ENCODE measurements at places on chromosomes 16 and 17. TPM values are rescaled to one million over a fixed set of nuclear protein-coding genes. Genes with fewer than 3 reads are reported as not detected.

DNA sequence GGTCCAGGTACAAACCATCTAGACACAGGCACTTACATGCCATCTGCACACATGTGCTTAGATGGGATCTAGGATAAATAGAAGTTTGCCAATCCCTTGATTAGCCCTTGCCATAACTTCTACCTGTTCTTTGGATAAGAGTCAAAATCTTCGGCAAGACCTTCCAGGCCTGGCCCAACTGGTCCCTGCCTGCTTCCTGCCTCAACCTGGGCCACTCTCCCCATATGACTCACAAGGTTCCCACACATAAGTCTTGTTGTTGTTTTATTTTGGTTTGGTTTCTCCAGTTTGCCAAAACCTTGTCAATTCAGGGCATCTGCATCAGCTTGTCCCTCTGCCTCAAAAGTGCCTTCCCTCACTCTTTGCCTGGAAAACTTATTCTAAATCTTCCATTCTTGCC lies 95.3 kb upstream of the XYLT1 start:
- DNase-seq: no peak

The KRTAP1-5 gene
- not detected for total RNA-seq

- peak; percentile 81 for DNase-seq
Observed at GRCh38 chr16:11328172-11329070, 16.8 kb upstream of the RMI2 start.

The PRR35 gene
- total RNA-seq: not detected

GRCh38 chr17:75342996-75343395 lies 53.8 kb upstream of the SLC25A19 start:
- DNase-seq: no peak

DNA sequence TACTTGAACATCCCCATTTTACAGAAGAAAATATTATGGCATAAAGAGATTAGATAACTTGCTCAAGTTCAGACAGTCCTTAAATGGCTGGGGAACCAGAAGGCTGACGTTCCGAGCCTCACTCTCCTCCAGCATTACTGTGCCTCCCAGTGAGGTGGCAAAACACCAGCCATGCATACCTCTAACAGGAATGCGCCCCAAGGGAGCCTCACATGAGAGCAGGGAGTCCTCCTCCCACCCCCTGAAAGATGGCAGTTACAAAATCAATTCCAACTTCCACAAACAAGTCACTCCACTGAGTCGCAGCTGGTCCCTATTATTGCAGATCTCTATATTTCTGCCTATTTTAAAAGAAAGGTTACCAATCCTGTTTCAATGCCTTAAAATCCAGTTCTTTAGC lies 55.5 kb downstream of the ANKFY1 start:
- DNase-seq: no peak

GRCh38 chr17:73625991-73626673 lies 18.1 kb downstream of the SDK2 start:
- no peak for DNase-seq
